Ureter (tissue), 1 donor: ENCODE measurements at places on chromosomes 3 and 15. TPM values are rescaled to one million over a fixed set of nuclear protein-coding genes. Genes with fewer than 3 reads are reported as not detected.

WWTR1 gene
- 67.1 TPM for total RNA-seq

SAMD7 gene
- not detected for total RNA-seq

SLC28A1 gene
- total RNA-seq, result not detected

GPR149 gene
- not detected for total RNA-seq

MESP1 gene
- 0.29 TPM for total RNA-seq

CYP19A1 gene
- total RNA-seq, result 0.34 TPM

TMIE gene
- total RNA-seq, result 1.0 TPM

ZIC4 gene
- not detected for total RNA-seq
